ENCODE measurements at places on chromosomes 4 and X.

GRCh38 chrX:107429090-107429489 is 20.4 kb upstream of the FRMPD3 start:
- H3K36me3 ChIP-seq: no peaks in the 10 kb centered on the region
- no peak overlapping the region for H3K4me3 ChIP-seq
- H3K4me1 ChIP-seq: no peaks in the 10 kb centered on the region

DNA sequence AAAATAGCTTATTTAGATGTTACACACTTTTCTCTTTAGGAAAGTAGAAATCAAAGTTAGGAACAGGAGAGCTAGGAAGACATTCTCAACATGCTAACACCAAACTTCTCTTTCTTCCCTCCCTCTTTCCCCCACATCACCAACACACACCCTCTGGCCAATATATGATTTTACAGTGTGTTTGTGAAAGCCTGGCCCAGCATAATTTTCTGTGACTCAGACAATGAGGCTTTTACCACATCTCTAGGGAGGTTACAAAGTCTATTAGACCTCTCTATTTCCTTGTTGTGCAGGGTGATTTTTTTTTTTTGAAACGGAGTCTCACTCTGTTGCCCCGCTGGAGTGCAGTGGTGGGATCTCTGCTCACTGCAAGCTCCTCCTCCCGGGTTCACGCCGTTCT is 189.9 kb downstream of the AASDH start:
- no peak overlapping the region for H3K27ac ChIP-seq
- H3K4me3 ChIP-seq: no peak overlapping the region
- no peaks in the 10 kb centered on the region for H3K27me3 ChIP-seq
- no peak for DNase-seq

DNA sequence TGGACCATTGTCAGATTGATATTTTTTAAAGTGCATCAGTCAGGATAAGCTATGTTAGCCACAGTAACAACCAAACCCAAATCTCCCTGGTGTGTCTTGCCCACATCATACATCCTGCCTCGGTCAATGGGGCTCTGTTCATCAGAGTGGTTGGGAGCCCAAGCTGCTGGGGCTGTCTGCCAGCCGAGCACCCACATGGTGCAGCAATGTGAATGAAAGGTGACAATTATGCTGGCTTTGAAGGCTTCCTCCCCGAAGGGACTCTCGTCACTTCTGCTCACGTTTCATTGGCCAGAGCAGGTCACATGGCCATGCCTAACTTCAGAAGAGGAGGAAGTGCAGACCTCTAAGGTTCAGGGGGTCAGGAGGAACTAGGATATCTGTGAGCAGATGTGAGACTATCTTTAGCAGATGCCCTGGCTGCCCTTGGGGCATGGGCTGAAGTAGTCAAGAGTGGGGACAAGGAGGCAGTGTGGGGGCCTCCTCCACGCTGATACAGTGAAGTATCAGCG is 1.3 kb upstream of the JAKMIP1 start:
- no peak overlapping the region for H3K27ac ChIP-seq
- no peaks in the 10 kb centered on the region for H3K4me1 ChIP-seq
- H3K4me3 ChIP-seq: no peak overlapping the region
- no peak for DNase-seq

GRCh38 chr4:147723326-147723725 is 8.6 kb upstream of the ARHGAP10 start:
- H3K36me3 ChIP-seq: no peaks in the 10 kb centered on the region
- H3K4me1 ChIP-seq: peaks cover 11% of the 10 kb centered on the region
- no peak overlapping the region for H3K4me3 ChIP-seq
- H3K27me3 ChIP-seq: no peaks in the 10 kb centered on the region
- no peak overlapping the region for H3K27ac ChIP-seq

- H3K27ac ChIP-seq: no peak overlapping the region
- no peaks in the 10 kb centered on the region for H3K36me3 ChIP-seq
- no peaks in the 10 kb centered on the region for H3K27me3 ChIP-seq
- no peak for DNase-seq
- no peak overlapping the region for H3K4me3 ChIP-seq
- H3K4me1 ChIP-seq: peaks cover 6% of the 10 kb centered on the region
Observed at GRCh38 chr4:153332936-153333335, 11.6 kb upstream of the MND1 start.

DNA sequence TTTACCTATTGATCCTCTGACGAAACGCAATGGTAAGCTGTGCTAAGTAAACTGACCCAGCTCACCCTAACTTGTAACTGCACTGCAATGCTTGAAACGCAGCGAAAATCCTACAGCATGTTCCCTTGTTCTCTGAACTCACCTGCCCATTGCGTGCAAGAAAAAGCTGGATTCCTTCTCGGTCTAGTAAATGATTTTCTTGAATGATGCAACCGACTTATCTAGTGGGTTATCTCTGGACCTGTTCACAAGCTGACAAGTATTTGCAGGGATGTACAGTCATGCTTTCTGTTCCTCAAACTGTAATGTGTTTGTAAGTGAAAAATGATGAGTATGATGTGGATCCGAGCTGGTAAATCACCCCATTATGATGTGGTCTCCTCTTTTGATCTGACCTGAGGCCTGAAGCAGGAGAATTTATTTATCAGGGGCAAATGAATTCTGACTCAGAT is 140.1 kb downstream of the BTC start:
- no peaks in the 10 kb centered on the region for H3K27me3 ChIP-seq
- H3K4me1 ChIP-seq: peaks cover 31% of the 10 kb centered on the region
- H3K4me3 ChIP-seq: peak overlapping the region; percentile 61
- H3K36me3 ChIP-seq: no peaks in the 10 kb centered on the region
- peak overlapping the region; percentile 99 for H3K27ac ChIP-seq
- peak; percentile 82 for DNase-seq

DNA sequence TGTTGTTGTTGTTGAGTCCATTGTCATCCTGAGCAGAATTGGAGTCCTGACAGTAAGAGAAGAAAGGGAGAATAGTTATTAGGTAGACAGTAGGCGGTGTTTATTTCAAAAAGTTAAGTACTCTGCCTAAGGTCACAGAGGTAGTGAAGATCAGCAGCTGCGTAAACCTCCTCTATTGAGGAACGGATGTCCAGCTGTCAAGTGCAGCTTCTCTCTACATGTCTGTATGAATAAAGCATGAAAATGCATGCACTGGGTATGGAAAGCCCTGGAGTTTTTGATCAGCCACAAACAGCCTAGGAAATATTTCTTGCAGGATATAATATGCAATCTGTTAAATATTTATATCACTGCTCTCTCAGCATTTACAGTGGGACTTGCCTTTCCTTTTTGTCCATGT is 109.4 kb upstream of the CBLL2 start:
- H3K4me1 ChIP-seq: peaks cover 3% of the 10 kb centered on the region
- no peaks in the 10 kb centered on the region for H3K36me3 ChIP-seq
- no peak overlapping the region for H3K27ac ChIP-seq
- no peak for DNase-seq
- no peaks in the 10 kb centered on the region for H3K27me3 ChIP-seq
- H3K4me3 ChIP-seq: no peak overlapping the region

GRCh38 chr4:71136071-71136470 is 142.6 kb downstream of the DCK start:
- H3K4me1 ChIP-seq: no peaks in the 10 kb centered on the region
- H3K4me3 ChIP-seq: no peak overlapping the region
- no peaks in the 10 kb centered on the region for H3K27me3 ChIP-seq
- no peak overlapping the region for H3K27ac ChIP-seq

DNA sequence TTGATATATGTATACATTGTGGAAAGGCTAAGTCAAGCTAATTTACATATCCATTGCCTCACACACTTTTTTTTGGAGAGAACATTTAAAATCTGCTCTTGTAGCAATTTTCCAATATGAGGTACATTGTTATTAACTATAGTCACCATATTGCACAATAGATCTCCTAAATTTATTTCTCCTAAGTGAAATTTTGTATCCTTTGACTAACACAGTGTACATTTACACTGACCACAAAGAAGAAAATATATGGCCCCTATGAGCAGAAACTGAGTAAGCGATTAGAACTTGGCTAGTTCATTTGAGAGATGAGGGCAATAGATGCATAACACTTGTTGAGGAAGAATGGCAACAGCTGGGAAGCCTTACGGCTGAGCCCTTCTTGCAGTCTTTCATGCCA is 20.3 kb upstream of the GUCY1B1 start:
- no peaks in the 10 kb centered on the region for H3K36me3 ChIP-seq
- no peak overlapping the region for H3K27ac ChIP-seq
- DNase-seq: no peak
- H3K27me3 ChIP-seq: no peaks in the 10 kb centered on the region

DNA sequence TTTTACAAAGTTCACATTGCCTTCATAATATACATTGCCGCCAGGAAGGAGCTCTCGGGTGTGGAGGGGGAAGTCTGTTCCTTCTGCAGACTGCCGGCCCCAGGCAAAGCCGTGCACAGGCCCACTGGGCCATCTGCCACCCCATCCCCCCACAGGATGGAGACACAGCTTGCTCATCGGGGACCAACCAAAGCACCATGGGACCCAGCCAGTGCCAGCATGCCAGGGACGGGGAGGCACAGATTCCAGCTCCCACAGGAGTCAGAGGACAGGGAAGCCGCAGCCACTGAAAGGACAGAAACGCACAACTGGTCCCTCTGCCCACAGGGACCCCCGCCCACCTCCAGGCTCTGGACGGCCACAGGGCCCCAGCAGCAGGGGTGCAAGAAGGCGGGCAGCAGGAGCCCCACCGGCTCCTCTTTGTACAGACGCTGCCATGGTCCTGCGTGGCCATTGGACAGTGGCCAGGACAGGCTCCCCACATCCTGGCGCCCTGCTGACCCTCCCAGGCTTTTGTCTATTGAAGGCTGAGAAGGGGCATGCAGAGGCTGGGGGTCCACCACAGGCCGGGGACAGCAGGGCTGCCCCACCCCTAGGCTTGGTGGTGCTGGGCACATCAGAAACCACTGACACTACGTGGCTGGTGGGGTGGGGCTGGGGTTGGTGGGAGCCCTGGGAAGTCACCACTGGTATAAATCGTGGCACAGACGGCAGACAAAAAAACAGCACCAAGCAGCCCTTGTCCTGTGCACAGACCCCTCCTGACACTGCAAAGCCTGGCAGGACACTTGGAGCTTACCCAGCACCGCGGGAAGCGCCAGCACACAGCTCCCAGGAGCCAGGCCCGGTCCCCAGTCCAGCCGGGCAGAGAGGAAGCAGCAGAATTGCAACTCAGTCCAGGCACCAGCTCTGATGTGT is 89.0 kb downstream of the FAM53A start:
- no peaks in the 10 kb centered on the region for H3K4me1 ChIP-seq
- H3K36me3 ChIP-seq: no peaks in the 10 kb centered on the region
- peaks cover 26% of the 10 kb centered on the region for H3K27me3 ChIP-seq
- no peak overlapping the region for H3K27ac ChIP-seq

DNA sequence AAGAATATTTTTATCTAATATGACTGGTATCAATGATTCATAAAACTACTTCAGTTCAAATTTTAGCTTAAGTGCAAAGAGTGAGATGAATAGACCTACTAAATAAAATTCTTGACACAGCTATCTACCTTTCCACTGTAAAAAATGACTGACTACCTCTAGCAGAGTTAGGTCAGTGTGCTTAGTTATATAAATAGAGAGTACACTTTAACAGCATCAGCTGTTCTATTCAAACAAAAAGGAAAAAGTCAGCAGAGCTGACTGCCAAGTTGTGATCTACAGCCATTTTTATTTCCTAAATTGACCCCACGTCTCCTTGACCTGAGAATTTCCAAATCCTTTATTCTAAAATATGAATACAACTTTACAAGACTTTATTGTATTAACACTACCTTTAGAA is 262.4 kb downstream of the CAMK2D start:
- H3K27ac ChIP-seq: no peak overlapping the region
- DNase-seq: no peak
- H3K4me1 ChIP-seq: no peaks in the 10 kb centered on the region
- H3K36me3 ChIP-seq: peaks cover 3% of the 10 kb centered on the region

- no peaks in the 10 kb centered on the region for H3K36me3 ChIP-seq
- no peaks in the 10 kb centered on the region for H3K4me1 ChIP-seq
- no peaks in the 10 kb centered on the region for H3K27me3 ChIP-seq
- DNase-seq: no peak
Observed at GRCh38 chr4:165612936-165613335, 234.1 kb downstream of the CPE start.

DNA sequence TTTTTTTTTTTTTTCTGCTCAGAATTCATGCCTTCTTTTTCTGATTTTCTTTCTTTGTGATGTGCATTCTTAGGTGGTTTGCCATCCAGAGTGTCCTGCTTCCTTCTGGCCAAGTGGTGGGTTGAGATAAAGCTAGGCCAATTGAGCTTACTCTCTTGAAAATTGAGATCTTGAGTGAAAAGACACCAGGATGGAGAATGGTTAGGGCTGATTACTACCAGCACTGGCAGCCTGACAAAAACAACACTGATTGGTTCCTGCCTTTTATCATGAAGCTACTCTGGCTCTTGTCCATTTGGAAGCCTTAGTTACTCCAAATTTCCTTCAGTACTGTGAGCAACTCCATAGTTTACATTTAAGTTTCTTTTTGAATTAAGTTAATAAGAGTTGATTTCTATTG is 404.0 kb downstream of the PPARGC1A start:
- DNase-seq: no peak
- H3K36me3 ChIP-seq: no peaks in the 10 kb centered on the region
- no peaks in the 10 kb centered on the region for H3K4me1 ChIP-seq
- H3K27me3 ChIP-seq: no peaks in the 10 kb centered on the region
- H3K27ac ChIP-seq: no peak overlapping the region

DNA sequence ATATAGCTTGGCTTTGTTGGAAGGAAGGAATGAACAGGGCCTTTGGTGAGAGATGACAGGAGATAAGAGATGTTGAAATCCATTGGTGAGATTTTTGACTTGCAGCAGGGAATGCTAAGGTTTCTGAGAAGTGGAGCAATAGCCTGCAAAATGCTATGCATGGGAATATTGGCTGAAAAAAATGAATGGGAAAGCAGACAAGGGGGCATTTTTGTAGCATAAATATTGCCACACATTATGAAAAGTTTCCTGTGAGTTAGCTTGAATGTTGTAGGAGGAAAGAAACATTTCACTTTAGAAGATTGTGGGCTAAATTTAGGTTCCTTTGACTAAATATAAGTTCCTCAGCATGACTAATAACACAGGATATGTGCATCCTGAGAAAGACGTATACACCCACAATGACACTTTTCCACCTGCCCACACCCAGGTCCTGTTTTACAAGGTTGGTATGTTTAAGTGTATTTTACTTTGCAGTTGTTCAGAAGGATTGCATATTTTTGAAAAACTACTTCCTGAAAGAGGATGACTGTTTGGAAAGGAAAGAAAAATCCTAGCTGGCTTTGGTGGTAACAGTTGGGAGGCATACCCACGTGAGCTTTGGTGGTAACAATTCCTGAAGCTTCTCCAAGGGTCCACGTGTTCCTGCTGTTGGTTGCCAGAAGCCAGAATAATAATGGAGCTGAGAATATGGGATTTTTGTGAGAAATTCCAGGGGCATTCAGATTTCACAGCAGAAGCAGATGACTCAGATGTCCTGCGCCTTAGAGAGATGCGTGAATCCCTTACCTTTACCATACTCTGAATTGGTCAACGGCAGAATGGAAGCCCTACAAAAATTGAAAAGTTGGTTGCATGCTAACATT is 28.5 kb downstream of the PHEX start:
- peak overlapping the region; percentile 13 for H3K27ac ChIP-seq
- no peaks in the 10 kb centered on the region for H3K36me3 ChIP-seq
